NB4 (cell line): ENCODE measurements at places on chromosomes 7 and 10.
A peak's percentile ranks its signal among the peaks of the same experiment; 100 is the strongest.

- DNase-seq: no peak
Measured at GRCh38 chr10:74841265-74841973, 15.0 kb downstream of the KAT6B start.

GRCh38 chr7:142642316-142642715, 107.0 kb upstream of the PRSS1 start:
- DNase-seq: no peak

DNA sequence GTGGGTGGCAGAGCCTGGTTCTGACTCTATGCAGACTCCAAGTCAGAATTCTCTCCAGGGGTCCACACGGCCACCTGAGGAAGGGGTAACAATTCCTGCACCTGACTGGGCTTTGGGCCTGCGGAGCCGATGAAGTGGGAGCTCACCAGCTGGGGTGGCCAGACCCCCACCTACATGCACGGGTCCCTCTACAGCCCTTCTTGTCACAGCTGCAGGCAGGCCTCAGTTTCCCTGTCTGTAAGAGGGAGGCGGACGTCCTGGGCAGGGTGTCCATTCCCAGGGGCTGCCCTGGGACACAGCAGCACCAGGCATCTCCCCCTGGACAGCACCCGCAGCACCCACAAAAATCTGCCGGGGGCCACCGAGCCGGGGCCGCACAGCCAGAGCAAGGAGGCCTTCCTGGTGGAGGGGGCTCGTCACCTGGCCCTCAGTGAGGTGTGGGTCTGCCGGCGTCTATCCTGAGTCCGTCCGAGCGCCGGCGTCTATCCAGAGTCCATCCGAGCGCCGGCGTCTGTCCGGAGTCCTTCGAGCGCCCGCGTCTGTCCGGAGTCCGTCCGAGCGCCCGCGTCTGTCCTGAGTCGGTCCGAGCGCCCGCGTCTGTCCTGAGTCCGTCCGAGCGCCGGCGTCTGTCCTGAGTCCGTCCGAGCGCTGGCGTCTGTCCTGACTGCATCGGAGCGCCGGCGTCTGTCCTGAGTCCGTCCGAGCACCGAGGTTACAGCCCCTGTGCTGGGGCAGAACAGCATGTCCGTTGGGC, 65.1 kb downstream of the PDGFA start:
- DNase-seq: no peak

DNA sequence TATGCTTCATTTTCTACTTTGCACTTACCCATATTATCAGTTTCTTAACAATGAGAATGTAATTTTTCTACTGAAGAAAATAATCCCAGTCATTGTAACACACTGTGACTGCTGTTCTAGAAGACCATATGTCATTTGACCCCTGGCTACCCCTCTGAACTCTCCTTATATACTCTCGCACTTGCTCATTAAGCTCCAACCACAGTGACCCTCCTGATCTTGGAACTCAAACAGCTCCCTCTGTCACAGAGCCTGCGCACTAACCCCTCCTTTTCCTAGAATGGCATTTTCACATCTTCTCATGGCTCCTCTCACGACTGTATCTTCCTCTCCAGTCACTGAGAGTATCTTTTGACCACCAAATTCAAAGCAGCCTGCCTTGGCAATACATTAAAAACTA, 169.7 kb downstream of the CACNA2D1 start:
- DNase-seq: no peak

- no peak for DNase-seq
Measured at GRCh38 chr10:31397852-31398251, 78.8 kb downstream of the ZEB1 start.

DNA sequence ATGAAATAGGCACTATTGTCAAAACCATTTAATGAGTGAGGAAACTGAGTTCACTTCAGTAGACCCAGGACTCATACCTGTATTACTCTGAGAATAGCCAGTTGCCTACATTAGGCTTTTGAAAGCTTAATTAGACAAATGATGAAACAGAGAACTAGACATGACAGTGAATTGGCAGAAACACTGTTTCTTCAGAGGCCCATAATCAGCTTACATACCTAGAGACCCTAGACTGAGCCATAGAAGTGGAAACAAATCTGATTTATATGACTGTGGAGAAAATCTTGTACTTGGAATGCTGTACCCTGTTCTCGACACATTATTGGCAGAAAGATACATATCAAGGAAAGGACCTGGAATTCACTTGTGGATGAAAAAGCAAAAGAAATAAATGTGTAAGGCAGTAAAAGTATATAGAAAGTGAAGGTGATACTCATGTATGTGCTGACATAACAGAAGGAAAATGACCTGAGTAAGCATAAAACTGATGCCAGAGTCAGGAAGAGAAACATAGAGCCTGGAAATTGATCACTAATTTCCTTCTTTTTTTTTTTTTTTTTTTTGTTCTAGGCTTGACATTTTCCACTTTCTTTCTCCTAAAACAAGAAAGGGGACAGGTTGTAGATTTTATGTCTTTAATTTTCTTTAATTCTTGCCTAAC, 251.5 kb downstream of the BICC1 start:
- DNase-seq: no peak

DNA sequence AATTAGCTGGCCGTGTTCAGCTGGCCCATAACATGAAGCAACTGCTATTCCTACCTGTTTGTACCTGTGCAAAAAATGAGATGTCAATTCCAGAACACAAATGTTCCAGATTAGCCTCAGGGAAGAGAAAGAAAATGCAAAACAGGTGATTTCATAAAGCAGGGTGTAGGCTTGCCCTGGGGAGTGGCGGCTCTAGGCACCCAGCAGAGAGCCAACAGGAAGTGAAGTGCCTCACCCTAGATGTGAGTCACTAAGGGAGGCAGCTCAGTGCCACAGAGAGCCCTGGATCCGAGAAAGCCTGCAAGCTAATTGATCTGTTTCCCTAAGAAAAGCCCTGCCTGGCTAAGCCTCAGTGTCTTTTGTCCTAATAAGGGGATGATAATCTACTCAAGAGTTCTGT, 240.0 kb downstream of the ARHGAP21 start:
- peak; percentile 84 for DNase-seq

GRCh38 chr7:49520951-49521350, 252.5 kb upstream of the VWC2 start:
- DNase-seq: no peak
